ENCODE measurements at places on chromosomes 5 and 9.

DNA sequence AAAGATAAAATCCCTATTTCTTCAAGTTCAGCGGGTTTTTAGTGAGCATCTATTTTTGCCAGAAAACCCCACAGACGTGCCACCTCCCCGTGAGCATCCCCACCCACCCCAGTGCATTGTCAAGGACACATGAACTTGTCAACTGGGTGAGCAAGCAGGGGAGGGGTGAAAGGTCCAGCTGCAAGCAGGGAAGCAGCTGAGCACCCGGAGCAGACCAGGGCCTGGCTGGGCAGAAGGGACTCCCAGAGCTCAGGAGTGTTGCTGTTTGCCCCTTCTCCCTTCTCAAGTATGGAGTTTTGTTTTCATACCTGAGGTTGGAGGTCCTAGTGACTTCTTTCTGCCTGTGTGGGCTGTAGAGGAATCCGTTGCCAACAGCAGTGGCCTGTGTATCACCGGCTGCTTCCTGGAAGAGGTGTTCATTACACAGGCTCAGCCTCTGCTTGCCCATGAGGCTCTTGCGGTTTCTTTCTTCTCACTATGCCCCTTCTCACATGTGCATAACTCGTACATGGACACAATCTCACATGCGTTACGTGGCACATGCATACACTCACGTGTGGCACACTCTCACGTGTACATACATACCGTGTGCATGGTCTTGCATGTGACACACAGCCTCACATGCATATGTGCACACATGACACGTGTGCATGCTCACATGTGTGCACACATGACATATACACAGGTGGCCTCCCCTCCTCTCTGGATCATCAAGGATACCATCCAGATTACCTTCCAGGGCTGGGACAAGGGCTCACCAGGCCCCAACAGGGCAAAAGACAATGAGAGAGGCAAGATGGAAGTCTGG, 126.7 kb downstream of the MVB12B start:
- no peak for DNase-seq

GRCh38 chr9:16329671-16330113, 540.8 kb downstream of the BNC2 start:
- DNase-seq, result no peak

DNA sequence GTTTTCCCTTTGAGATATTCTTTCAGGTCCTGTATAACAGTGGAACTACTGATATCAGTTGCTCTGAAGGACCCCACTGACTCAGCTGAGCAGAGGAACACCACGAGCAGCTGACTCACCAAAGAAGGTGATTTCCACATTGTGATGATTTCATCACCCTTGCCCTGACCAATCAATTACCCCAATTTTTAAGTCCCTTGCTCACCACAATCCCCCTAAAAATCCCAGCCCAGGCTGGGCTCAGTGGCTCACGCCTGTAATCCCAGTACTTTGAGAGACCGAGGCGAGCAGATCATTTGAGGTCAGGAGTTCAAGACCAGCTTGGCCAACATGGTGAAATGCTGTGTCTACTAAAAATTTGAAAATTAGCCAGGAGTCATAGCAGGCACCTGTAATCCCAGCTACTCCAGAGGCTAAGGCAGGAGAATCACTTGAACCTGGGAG, 125.3 kb upstream of the ABCA1 start:
- DNase-seq, result peak; percentile 36

GRCh38 chr9:137445275-137445807, 4.2 kb upstream of the ENTPD8 start:
- peak; percentile 89 for DNase-seq

DNA sequence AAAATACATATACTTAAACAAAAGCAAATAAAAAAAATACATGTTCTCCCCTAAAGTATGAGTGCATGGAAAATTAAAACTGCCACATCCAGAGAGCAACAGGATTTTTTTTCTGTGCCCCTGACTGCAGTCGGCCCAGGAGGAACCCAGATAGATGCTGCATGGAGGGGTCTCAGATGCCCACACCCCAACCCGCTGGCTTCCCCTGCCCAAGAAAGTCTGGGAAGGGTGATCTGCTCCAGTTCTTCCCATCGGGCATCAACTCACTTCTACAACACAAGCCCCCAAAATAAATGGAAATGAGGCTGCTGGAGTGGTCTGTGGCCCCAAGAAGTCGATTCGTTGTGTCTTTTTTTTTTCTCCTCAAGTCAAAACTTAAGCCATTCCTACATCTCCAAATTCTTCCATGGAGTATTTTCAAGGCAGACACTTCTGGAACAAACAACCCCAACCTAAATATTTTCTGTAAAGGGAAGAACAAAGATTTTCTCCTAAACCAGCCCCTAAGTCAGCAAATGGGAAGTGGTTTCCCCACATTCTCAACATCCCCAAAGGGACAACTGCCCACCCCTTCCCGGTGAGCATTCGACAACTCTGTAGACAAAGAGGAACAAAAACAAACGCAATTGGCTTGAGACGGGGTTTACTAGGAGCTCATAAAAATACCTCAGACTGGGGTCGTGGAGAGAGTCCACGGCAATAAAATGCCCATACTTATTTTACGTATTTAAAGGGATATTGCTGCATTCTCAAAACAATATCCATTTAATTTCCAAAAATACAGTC, 46.7 kb downstream of the ROR2 start:
- no peak for DNase-seq

DNA sequence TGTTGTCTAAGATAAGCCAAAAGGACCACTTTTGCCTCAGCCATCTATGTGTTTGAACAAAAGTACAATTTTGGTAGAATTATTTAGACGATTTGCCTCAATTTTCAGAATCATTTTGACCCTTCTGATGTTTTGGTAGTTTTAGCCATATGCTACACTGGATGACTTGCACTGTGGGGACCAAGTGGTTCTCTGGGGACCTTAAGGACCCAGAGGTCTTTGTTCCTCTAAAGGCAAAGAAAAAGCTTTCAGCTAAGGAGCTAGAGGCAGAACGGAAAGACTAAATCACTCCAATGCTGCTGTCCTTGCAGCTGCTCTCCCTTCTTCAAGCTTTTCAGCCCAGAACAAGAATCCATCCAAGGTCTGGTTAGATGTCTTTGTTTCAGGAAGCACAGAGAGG, 51.0 kb upstream of the APC start:
- DNase-seq, result no peak

DNA sequence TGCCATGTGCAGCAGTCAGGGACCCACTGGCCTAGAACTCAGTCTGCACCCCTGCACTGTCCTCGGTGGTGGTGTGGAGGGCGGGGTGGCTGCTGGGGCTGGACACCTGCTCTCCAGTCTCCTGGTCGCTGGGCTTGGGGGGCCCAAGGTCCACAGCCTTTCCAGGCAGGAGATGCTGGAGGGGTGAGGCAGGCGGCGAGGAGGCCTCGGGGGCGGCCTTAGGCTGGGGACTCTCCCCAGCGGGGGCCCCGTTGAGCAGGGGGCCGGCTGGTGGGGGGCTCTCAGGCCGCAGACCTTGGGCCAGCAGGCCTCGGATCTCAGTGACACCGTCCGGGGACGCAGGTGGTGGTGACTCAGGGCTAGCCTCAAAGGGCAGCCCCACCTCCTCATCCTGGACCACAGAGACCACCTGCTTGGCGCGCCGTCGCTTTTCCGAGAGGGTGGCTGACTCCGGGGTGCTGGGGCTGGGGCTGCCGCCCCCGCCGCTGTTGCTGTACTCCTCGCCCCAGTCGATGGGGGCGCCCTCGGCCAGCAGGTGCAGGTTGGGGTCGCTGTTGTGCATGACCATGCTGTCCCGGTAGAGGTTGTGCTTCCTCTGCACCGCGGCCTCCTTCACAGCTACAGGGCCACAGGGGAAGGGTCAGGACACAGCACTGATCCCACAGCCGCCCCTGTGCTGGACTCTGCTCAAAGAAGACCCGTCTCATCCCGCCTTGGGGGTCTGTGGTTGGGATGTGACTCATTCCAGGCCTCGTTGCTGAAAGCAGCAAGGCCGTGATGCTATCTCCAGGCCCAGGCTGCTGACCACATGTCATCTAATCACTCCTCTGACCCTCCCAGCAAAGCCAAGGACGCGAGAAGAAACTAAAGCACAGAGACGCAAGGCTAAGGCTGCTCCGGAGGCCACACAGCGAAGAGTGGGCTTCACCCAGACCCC, 55.8 kb downstream of the LRSAM1 start:
- no peak for DNase-seq

- no peak for DNase-seq
These were observed 12.5 kb upstream of the LPAR1 start for GRCh38 chr9:111050819-111051218.

DNA sequence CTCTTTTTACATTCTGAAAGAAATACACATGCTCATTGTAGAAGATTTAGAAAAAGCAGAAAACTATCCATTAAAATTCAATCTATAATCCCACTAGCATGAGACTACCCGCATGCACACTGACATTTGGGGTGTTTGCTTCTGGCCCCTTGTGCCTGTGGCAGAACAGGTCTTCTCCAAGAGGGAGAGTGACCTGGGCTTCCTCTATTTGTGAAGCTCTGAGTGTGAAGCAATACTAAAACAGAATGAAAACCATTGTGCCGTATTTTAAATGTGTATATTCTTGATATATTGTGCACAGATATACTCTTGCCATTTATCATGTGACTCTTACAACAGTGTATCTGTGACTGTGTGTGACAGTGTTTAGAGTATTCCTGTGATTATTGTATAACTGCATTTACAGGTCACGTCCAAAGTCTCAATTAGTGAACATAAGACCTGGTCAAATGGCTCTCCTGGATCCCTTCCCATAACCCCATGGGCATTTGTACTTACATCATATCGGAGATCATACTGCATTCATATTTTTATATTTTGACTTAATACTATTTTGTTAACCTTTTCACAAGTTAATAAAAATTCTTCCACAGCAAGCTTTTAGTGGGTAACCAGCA, 14.7 kb upstream of the CPEB4 start:
- no peak for DNase-seq

DNA sequence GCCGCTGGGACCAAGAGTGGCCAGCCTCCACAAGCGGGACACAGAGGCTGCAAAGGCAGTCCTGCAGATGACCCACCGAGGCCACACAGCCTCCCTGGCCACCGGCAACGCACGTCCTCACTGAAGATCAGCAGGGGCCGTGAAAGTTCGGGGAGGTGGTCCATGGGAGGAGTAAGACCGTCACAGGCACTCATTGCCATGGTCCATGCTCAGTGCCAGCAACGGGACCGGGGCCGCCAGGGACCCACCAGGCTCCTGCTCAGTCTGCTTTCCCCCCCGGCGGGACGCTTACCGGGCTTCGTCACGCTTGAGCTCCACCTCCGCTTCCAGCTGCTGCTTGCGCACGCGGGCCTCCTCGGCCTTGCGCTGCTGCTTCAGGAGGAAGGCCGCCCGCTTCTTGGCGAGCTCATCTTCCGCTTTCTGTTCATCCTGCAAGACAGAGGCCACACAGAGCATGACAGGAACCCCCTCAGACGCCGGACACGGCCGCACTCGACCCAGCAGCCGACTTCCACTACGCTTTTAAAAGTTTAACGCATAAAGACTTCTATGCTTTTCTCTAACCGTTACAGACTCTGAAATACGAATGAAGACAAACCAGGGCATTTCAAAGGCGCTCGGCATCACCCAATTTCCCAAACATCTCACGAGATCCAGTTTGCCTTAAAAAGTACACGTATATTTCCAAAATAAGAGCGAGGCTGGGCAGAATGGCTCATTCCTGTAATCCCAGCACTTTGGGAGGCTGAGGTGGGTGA, 88.4 kb downstream of the CAMSAP1 start:
- DNase-seq, result no peak

GRCh38 chr5:97534166-97534565, 351.1 kb upstream of the RIOK2 start:
- no peak for DNase-seq

DNA sequence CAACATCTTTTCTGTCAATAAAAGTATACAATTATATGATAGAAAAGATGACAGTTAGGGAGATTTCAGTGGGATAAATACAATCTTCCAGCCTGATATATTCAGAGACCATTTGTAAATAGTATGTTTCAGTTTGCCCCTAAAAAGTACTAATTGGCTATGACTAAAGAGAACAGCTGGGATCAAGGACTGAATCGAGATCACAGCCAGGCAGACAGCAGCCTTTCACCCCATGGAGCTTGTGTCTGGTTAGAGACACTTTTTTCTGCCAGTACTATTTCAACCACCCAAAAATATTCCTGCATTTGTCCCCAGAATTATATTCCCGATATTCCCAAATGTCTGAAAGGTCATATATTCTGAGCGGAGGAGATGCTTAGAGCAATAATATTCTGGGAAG, 577.3 kb upstream of the TLE4 start:
- no peak for DNase-seq

Measured in activated CD4-positive, CD25-positive, alpha-beta regulatory T cell treated with anti-CD3 and anti-CD28 coated beads, Interleukin-2, amount 50 U/mL, for 72 hours (primary cell).